Upper lobe of left lung (tissue), 6 donors: ENCODE measurements at places on chromosomes 5 and 9. TPM values are rescaled to one million over a fixed set of nuclear protein-coding genes. Genes with fewer than 3 reads are reported as not detected.

The PTPN3 gene
- total RNA-seq = 15.7 TPM

The KIF24 gene
- total RNA-seq = 0.72 TPM

The SPEF2 gene
- 9.0 TPM for total RNA-seq

The FIBCD1 gene
- 0.30 TPM for total RNA-seq

The FBXO4 gene
- total RNA-seq = 6.6 TPM

The FGD3 gene
- 19.0 TPM for total RNA-seq

DNA sequence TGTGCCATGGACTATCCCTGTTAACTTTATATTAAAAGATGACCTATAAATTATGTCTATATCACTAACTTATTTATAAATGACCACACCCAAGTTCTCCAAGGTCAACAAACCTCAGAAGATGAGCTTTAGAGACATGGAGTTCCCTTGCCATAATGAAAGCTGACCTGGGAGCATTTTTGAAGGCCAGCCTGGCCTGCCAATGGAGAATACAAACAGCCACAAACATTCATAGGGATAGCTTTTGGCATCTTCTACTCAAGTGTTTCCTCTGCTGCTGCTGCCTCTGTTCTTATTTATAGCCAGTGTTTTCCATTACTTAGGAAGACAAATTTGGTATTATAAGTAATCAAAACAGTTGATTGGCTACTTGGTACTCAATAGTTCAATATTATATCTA lies 117.3 kb upstream of the ADAMTS19 start:
- H3K27ac ChIP-seq = no peak overlapping the region
- H3K27me3 ChIP-seq = no peaks in the 10 kb centered on the region
- no peaks in the 10 kb centered on the region for H3K4me1 ChIP-seq
- DNase-seq = no peak

GRCh38 chr9:126957687-126958053 lies 43.1 kb downstream of the RALGPS1 start:
- H3K27me3 ChIP-seq = no peaks in the 10 kb centered on the region
- DNase-seq = no peak
- H3K36me3 ChIP-seq = no peaks in the 10 kb centered on the region
- H3K27ac ChIP-seq = peak overlapping the region; percentile 53

DNA sequence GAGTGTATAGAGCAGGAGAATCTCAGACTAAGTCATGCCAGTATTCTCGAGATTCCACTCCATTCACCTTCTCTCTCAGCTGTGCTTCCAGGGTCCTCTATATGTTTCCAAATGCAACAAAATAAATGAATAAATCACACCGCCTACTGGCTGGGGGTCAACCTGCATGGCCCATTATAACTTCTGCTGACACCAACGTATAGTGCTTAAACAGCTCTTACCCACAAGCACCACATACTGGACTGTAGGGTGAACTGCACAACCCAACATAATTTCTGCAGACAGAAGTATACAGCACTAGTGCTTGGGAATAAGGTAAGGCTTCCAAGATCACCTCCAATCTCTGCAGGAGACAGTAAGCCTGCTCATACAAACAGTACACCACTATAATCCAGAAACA lies 33.1 kb upstream of the HTR4 start:
- no peak for DNase-seq
- no peak overlapping the region for H3K27ac ChIP-seq
- H3K27me3 ChIP-seq = no peaks in the 10 kb centered on the region

GRCh38 chr9:98801969-98802371 lies 5.5 kb upstream of the GALNT12 start:
- no peaks in the 10 kb centered on the region for H3K27me3 ChIP-seq
- no peak for DNase-seq
- H3K4me3 ChIP-seq = no peak overlapping the region
